ENCODE measurements at places on chromosomes 13 and 19.
A peak's percentile ranks its signal among the peaks of the same experiment; 100 is the strongest.

DNA sequence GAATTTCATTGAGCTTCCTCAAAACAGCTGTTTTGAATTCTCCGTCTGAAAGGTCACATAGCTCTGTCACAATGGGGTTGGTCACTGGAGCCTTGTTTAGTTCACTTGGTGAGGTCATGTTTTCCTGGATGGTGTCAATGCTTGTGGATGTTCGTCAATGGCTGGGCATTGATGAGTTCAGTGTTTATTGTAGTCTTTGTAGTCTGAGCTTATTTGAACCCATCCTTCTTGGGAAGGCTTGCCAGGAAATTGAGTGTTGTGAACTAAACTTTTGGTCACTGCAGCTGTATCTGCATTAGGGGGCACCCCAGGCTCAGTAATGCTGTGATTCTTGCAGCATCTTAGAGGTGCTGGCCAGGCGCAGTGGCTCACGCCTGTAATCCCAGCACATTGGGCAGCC, 22.0 kb downstream of the BLOC1S3 start:
- no peak for DNase-seq

DNA sequence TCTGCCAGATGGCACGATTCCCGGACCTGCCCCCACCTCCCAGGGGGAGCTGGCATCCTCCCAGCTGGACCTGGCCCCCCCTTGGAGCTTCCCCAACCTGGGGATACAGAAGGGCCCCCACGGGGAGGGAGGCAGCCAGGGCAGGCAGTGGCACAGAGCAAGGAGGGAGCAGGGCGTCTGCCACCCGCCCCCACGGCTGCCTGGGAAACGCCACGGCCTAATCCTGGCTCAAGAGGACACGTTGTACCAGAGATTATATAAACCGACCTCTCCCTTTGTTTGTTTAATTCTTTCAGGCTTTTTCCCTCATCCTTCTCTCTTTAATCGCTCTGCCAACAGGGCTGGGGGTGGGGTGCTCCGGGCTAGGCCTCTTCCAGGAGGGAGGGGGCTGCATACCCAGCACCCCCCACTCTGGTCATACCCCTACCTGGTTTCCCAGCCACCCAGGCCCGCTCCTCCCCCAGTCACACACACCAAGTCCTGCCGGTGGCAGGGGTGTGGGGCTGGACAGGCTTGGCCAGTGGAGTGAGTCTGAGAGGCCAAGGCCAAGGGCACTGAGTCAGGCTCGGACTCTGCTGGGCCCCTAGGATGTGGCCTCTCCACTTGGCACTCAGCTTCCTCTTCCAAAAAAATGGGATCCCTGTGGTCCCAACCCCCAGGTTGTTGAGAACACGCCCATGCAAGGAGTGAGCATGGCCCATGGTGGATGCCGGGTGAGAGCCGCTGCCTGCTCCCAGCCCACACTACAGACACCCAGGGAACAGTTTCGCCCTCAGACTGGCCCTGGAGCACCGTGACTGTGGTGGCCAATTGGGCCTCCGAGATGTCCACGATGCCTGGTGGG, 29.5 kb upstream of the NFIC start:
- no peak for DNase-seq

DNA sequence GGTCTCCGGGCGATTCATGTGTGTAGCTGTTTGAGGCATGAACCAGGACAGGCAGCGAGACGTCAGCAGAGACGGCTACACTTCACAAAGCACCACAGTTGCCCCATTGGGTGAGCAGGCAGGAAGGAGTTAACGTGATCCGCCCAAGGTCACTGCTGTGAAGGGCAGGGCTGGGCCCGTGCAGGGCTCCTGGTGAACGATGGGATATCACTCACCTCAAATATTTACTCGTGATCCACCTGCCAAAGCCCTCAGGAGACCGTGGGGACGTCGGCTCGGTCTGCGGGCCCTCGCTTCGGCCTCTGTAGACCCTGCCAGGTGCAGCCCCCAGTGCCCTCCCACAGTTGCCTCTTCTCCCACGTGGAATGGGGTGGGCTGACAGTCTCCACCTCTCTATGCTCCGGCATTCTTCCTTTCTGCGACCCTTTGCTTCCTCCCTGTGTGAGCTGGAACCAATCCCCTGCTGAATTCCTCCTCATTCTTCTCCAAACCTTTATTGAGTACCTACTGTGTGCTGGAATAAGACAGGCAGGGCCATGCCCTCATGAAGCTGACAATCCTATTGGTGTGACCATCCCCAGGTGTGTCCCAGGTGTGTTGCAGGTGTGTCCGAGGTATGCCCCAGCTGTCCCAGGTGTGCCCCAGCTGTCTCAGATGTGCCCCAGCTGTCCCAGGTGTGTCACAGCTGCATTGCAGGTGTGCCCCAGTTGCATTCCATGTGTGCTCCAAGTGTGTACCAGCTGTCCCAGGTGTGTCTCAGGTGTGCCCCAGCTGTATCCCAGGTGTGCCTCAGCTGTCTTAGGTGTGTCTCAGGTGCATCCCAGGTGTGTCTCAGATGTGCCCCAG, 2.0 kb upstream of the GRK1 start:
- DNase-seq, result no peak

- peak; percentile 59 for DNase-seq
These were observed 16.8 kb upstream of the SEMA6B start for GRCh38 chr19:4576016-4576933.

- peak; percentile 71 for DNase-seq
These were observed 216 bp downstream of the SH2D3A start for GRCh38 chr19:6767081-6767356.

DNA sequence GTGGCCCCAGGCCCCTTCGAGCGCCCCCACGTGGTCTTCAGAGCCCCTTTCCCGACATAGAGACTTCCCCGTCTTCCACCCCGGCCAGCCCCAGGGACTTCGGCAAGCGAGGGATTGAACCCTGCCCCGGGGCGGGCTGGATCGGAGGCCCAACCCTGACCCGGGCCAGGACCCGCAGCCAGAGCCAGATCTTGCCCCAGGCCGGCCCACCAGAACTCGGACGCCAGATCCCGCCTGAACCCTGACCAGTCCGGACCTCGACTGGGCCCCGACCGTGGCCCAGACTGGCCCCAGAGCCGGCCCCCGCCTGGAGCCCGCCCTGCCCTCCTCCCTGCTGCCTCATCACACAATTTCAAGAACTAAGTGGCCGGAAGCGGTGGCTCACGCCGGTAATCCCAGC, 253 bp upstream of the TPTE2 start:
- no peak for DNase-seq

DNA sequence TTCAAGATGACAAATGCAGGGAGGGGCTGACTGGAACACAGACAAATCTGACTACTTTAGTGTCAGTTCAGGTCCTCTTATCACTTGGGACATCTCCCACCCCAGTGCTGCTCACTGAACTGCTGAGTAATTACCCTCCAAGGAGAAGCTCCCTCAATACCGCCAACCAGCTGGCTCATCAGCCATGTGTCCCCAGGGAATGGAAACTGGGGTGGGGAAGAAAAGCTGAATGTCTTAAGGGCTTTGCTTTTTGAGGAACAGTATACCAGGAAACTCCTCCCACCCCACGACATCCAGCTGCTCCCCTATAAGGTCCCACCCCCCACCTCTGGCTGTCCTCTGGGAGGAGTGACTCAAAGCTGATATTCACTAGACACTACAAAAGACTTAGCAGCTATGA, 2.0 kb downstream of the ZNF823 start:
- no peak for DNase-seq

DNA sequence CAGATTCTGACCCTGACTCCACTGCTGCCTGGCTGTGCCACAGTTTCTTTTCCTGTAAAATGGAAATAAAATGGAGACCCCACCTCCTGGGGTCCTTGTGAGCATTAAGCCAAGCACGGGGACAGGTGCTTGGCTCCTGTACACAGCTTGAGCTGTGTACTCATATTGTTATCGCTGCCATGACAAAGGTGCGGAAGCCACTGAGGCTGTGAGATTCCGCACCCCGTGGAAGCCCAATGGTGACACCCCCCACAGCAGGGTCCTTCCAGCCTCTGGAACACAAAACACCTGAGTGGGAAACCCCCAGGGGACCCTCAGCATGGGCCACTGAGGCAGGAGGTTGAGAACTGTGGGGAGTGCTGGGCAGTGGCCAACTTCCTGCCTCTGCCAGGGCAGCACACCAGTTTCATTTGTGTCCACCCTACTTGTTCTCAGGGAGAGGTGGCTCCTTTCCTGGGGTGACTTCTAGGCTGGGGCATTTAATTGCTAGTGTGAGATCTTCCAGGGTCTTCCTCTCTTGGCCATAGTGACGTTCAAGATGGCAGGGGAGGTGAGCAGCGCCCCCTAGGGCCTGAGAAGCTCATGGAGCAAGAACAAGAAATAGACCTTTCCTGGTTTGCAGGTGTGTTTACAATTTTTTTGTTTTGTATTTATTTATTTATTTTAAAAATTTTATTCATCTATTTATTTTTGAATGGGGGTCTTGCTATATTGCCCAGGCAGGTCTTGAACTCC, 5.4 kb upstream of the JSRP1 start:
- DNase-seq, result peak; percentile 66

- no peak for DNase-seq
These were observed 186.7 kb downstream of the COL4A1 start for GRCh38 chr13:110119935-110120905.

DNA sequence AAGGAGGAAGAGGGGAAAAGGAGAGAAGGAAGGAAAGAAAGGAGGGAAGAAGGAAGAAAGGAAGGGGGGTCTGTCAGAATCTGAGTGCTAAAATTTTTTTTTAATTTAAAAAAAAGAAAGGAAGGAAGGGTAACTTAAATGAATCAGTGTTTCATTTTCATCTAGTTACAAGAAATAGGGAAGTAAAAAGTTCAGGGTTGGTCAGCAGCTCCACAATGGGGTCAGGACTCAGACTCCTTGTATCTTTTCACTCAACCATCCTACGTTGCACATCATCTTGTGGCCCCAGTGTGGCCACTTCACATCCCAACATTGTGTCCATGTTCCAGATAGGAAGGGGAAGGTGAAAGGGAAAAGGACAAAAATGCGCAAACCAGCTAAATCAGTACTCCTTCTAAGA, 14.3 kb upstream of the FNDC3A start:
- DNase-seq, result no peak

Measured in CD4-positive, alpha-beta T cell treated with Interleukin-2 at 100 ng/mL for 4 hours (primary cell).